ENCODE measurements at places on chromosomes 1 and 21.

- no peak for DNase-seq
Observed at GRCh38 chr1:111976842-111977241, 12.6 kb downstream of the KCND3 start.

DNA sequence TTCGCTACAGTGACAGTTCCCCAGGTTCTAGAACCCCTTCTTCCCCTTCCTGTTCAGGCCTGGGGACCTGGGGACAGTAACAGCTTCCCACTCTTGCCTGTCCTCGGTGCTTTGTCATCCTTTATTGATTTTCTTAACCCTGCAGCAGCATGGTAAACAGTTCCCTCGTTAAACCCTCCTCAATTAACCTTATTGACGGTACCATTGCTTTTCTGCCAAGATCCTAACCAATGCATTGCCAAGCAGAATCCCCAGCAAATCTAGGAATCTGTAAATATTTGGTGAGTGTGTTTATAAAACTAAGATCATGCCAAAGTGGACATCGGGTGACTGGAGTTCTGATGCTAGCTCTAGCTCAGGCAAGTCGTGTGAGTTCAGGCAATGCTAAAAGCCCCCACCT, 99.6 kb upstream of the KAZN start:
- no peak for DNase-seq

DNA sequence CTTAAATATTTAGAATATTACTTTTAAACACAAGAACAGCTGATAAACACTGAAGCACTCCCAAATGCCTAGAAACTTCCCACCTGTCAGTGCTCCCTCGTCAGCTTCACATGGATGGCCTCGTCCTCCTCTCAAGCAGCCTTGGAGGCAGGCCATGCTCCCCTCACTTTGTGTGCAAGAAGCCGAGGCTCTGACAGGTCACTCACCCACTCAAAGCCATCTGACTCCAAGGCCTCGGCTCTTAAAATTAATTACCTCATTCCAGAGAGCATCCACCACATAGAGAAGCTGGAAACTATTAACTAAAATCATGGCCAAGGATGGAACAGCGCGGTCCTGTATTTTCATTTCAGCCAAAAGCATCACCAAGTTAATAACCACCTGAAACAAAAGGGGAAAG, 17.8 kb downstream of the LBR start:
- DNase-seq: no peak

GRCh38 chr1:220144051-220144450, 50.1 kb downstream of the IARS2 start:
- DNase-seq: no peak

DNA sequence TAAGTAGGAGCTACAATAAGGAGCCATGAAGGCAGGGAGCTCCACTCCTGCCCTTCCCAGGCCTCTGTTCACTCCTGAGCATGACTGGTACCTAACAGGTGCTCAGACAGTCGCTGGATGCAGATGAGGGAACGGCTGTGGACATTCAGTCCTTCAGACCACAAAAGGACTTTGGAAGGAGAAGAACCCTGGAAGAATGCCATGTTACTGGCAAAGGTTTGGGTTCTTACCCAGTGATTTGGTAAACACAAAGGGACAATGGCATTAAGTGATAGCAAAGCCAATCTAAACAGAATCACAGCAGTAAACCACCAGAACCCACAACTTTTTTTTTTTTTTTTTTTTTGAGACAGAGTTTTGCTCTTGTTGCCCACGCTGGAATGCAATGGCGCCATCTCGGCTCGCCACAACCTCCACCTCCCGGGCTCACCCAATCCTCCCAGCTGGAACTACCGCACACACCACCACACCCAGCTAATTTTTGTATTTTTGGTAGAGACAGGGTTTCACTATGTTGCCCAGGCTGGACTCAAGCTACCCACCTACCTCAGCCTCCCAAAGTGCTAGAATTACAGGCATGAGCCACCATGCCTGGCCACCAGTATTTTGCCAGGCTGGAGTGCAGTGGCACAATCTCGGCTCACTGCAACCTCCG, 7.5 kb upstream of the CBR3 start:
- DNase-seq: no peak
